ENCODE measurements at places on chromosomes 11 and 22.

DNA sequence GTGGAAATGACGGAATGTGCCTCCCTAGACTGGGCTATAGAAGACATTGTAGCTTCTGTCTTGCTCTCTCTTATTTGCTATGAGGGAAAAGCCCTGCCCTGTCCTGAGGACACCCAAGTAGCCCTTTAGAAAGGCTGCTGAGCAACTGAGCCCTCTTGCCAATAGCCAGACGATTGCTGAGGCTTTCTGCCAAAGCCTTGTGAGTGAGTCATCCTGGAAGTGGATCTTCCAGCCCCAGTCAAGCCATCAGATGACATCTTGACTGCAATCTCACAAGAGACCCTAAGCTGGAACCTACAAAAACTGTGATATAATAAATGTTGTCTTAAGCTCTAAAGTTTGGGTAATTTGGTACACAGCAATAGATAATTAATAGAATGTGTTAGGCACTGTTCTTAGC, 3.9 kb upstream of the TRAF6 start:
- DNase-seq = no peak

DNA sequence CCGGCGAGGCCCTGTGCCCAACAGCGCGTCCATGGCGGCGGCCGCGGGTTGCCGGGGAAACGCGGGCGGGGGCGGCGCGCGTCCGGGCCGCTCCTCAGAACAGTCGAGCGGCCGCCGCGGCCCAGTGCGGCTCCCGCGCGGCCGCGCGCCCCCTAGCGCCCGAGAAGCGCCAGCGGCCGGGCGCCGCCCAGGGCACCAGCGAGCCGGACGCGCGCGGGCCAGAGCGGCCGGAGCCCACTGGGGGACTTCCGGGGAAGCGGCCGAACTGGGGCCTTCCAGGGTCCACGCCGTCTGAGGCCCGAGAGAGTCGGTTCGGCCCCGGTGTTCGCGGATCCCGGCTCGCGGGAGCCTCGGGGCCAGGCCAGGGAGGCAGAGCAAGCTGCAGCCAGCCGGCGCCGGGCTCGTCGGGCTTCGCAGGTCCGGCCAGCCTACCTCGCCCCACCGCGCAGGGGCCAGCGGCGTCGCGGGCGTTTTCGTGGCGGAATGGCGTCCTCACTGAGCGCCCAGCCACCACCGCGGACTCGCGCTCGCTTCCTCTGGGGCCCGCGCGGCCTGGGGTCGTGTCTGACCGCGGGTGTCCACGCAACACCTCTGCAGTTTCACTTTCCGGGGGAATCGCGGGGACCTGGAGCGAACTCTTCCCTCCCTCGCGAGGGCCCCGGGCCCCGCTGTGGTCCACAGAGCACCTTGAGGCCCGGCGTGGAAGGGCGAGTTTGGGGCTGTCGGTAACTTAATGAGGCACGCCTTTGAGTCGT, at the start of gene DENND6B:
DENND6B (minus strand) TSS at position 57 of the 755 bp plus-strand sequence; CDS start at position 33, 24 bp downstream.
- peak; percentile 66 for DNase-seq

DNA sequence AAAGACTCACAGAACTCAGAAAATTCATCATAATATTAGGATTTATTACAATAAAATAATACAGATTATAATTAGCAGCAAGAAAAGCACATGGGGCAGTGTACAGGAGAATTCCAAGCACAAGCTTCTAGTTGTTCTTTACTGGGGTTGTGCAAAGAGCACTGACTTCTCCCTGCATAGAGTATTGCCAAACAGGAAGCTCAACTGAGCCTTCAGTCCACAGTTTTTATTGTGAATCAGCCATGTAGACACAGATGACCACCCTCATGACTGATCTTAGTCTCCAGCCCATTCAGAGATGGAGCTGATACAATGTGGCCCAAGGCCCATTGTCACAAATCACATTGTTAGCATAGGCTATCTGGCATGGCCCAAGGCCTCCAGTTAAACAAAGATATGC, 798.9 kb downstream of the KCNA4 start:
- DNase-seq = no peak

DNA sequence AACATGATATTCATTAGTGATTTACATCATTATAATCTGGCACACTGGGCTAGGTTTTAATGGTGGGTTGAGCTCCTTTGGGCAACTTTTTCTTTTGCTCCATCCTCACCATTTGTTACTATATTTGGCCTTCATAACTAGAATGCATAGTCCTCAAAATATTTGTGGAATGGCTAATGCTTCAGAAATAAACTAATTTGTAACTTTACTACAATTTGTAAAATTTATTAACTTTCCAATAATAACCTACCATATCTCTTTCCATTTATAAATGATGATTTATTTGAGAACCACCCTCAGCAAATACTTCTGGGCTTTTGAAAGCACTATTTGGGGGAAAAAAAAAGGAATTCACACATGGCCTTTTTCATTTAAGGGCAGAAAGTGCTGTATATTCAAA, 79.7 kb downstream of the LARGE2 start:
- no peak for DNase-seq

DNA sequence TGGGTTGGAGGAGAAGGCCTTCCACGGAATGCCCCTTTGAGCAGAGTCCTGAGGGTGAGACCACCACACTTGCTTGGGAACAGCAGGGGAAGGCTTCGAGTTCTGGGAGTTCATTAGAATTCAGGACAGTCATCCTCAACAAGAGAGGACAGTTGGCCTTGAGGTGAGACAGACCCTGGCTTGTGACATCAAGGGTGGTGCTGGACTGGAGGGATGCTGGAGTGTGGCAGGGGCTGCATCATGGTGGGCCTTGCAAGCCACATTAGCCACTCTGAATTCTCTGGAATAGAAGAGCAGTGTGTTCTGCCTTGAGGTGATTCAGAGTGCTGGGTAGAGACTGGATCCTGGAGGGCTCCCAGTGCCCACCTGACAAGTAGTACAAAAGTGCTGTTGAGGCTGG, 26.3 kb downstream of the APLP2 start:
- DNase-seq = no peak

DNA sequence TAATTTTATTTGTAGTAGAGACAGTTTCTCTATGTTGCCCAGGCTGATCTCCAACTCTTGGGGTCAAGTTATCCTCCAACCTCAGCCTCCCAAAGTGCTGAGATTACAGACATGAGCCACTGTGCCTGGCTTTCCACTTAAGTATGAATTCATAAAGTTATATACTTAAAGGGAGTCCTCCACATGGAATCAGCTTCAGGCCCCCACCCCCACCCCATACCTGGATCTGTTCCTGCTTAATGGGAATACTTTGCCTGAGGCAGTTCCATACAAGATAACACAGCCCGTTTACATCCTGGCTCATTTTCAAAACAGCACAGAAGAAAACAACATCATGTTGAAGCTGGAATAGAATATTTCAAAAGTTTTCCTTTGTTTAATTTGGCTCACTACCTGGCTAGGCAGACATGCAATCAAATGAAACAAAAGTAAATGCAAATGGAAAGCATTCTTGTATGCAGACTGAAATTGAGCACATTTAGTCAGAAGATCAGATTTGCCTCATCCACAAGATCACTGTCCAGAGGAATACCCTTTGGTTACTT, 82.4 kb downstream of the FAT3 start:
- no peak for DNase-seq

DNA sequence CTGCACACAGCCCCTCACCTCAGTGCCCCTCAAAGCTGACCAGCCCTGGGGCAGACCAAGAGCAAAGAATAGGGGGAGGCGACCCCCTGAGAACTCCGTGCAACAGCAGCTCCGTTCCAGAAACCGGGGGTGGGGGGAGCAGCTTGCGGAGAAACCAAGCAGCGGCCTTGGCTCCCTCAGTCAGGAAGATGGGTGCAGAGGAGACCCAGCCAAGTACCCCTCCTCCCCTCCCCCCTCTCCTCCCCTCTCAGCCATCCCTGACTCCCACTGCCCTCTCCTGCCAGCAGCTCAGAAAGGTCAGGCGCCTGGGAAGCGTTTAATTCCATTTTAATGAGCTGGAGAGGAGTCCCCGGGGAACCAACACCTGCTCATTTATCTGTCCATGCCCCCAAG, 78.9 kb downstream of the PDE2A start:
- no peak for DNase-seq

DNA sequence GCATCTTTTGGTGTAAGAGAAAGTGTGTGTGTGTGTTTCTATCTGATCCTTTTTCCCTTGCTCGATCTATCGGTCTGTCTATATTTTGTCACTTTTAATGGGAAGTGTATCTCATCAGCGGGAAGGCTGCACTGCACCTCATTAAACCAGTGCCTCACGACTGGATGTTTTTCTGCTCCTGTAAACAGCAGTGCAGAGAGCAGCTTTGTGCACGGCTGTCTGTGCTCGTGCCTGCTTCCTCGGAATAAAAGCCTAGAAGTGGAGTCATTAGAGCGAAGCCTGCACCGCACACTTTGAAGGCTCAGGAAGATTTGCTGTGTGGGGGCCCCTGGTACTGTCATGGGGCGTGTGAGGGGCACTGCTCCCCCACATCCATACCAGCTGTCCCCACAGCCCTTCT, 27.0 kb upstream of the PARVG start:
- DNase-seq = no peak

GRCh38 chr11:26191193-26191592, 140.7 kb upstream of the ANO3 start:
- DNase-seq = no peak

GRCh38 chr11:57323167-57323854, 1.4 kb downstream of the TNKS1BP1 start:
- DNase-seq = no peak

GRCh38 chr11:75470476-75471080, 37.6 kb upstream of the KLHL35 start:
- DNase-seq = no peak

DNA sequence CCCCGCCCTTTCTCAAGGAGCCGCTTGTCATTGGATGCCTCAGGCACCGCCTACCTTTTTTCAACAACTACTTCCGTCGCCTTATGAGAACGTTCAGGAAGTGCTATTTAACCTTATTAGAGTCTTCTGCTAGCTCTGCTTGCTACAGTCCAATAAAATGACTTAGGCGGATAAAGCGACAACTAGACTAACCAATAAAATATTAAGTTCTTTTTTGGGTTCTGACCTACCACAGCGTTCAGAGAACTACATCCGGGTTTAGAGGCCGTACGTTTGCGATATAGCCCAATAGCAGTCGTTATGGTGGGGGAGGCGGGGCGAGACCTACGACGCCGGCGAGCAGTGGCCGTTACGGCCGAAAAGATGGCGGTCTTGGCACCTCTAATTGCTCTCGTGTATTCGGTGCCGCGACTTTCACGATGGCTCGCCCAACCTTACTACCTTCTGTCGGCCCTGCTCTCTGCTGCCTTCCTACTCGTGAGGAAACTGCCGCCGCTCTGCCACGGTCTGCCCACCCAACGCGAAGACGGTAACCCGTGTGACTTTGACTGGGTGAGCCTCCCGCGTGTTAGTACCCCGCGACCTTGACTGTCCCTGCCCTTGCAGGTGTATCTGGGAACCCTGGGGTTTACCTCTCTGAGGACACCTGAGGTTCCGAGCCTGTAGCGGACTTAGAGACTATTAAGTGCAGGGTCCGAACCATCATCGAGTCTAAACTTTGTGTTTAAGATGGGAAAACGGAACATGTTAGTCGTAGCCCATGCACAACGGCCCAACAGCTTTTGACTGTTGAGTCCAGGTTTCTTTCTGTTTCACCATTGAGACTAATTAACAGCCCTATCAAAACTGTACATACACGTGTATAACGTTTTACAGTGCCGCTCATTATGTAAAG, at the start of gene TMX2:
TMX2 (plus strand) TSS at position 338 of the 895 bp plus-strand sequence; CDS start at position 364, 26 bp downstream.
- DNase-seq = peak; percentile 98

- peak; percentile 43 for DNase-seq
These were observed 40.6 kb downstream of the WEE1 start for GRCh38 chr11:9613830-9614762.

- no peak for DNase-seq
These were observed 200.0 kb downstream of the AASDHPPT start for GRCh38 chr11:106277484-106277883.

GRCh38 chr11:93653080-93653479, 8.4 kb upstream of the CEP295 start:
- DNase-seq = no peak

- no peak for DNase-seq
These were observed 3.5 kb downstream of the PDXP start for GRCh38 chr22:37662039-37662438.

DNA sequence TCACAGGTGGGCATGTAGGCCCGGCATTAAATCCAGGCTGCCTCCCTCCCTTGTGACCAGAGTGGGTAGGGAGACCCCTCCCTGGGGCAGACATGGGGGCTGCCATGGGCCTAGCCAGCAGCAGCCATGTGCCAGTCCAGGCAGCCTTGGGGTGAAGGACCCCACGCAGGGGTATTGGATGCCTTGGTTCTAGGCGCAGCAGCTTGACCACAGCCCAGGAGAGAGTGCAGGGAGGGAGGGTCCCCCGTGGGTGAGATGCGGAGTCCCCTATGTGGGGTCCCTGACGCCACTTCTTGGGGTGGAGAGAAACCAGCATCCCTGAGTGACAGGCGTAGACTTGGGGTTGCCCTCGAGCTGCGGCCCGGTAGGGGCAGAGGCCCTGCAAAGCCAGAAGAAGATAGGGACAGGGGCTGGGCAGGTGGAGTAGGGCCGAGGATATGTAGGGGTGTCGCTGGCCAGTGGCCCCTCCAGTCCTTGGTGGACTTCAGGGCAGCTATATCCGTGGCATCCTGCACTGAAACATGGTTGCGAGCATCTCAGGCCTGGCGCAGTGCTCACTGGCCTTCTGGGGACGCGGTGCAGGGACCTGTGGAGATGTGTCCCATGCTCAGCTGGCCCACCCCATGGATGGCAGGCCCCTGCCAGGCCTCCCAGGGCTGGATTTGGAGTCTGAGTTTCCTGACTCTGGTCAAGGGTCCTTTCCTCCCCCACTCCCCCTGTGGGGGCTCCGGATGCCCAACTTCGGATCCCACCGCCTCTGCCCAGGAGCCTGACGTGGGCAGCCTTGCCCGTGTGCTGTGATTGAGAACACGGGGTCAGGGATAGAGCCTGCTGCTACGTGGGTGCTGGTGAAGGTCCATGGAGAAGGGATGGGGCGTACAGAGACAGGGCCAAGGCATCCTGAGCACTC, 1179.8 kb downstream of the BRD1 start:
- no peak for DNase-seq

- no peak for DNase-seq
These were observed 125.8 kb downstream of the MAML2 start for GRCh38 chr11:96217206-96217605.

DNA sequence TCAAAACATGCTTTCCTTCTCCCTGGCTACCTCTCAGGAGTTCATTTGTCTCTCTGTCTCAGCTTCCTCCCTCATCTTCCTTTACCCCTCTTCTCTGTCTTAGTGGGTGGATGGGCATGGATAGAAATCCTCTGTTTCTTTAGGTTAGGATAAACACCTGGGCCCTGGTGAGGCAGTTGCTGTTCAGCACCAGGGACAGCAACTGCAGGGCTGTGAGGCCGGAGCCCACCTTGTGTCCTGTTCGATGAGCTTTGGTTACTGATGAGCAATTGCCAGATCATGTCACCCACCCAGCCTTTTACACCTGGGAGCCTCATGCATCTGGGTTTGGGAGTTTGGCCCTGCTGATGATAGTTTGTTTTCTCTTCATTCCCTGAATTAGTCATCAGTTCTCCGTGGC, 6.1 kb upstream of the CRYBB3 start:
- no peak for DNase-seq

- DNase-seq = no peak
These were observed 18.3 kb downstream of the PRR5L start for GRCh38 chr11:36314434-36314767.

Measured in NCI-H510A treated with DMSO at 0.1 percent for 48 hours (cell line).